ENCODE measurements at places on chromosomes 4 and X.

DNA sequence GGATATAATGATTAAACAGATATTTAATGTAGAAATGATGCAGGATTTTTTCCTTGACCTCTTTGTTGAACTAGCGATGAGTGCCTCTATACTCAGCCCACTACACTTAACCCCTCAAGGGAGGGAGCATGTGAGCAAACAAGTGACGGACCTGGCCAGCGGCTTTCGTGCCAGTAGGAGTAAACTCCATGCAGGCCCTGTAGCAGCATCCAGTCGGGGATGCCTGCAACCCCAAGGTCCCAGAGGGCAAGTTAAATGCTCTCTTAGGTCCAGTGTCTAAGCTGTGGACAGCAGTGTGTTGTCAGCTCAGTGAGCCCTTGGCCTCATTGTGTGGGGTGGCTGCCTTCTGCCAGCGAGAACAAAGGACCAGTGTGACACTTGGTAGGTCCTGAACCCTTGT lies 708.7 kb downstream of the TECRL start:
- DNase-seq: no peak

DNA sequence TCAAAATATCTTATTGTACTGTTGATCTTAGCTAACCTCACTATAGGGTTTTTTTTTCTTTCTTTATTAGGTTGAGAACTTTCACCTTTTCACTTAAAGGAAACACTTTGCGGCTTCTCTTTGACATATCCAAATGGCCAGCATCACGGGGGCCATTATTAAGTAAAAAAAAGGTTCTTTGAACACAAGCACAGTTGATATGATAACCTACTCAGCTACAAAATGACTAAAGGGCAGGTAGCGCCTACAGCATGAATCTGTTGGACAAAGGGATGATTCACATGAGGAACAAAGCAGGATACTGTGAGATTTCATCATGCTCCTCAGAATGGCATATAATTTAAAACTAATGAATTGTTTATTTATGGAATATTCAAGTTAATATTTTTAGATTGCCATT lies 119.6 kb downstream of the CCSER1 start:
- no peak for DNase-seq

DNA sequence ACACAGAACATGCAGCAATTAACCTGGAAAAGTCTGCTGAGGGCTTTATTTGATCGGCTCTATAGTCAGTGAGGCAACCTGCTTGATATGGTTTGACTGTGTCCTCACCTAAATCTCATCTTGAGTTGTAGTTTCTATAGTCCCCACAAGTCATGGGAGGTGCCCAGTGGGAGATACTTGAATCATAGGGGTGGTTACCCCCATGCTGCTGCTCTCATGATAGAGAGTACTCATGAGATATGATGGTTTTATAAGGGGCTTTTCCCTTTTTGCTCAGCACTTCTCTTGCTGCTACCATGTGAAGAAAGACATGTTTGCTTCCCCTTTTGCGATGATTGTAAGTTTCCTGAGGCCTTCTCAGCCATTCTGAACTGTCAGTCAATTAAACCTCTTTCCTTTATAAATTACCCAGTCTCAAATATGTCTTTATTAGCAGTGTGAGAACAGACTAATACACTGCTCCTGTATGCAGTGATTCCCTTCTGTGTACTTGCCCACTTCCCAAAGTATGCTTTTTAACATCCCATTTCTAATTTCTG lies 78.2 kb downstream of the NPFFR2 start:
- DNase-seq: no peak

- no peak for DNase-seq
Observed at GRCh38 chr4:21011106-21011505, 310.8 kb downstream of the PACRGL start.

GRCh38 chrX:46311581-46312120 lies 233.6 kb downstream of the ZNF674 start:
- no peak for DNase-seq

- peak; percentile 72 for DNase-seq
Observed at GRCh38 chr4:139656614-139657486, 8.8 kb upstream of the MGST2 start.

DNA sequence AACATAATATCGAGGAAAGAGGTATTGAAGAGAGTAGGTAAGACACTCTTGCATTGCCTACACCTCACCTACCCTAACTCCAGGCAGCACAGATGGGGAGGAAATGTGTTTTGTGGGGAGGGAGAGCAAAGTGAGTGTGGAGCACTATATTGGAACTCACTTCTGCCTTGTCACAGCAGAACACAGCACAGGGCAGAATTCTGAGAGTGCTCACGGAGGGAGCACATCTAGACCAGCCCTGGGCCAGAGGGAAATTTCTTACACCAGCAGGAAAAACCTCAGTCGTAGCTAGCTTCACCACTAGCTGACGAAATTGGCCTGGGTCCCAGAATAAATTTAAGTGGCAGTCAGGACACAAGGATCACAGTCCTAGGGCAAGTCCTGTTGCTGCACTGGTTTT lies 517.3 kb downstream of the TMA16 start:
- no peak for DNase-seq

GRCh38 chr4:67500373-67500772 lies 44.9 kb downstream of the CENPC start:
- DNase-seq: no peak

DNA sequence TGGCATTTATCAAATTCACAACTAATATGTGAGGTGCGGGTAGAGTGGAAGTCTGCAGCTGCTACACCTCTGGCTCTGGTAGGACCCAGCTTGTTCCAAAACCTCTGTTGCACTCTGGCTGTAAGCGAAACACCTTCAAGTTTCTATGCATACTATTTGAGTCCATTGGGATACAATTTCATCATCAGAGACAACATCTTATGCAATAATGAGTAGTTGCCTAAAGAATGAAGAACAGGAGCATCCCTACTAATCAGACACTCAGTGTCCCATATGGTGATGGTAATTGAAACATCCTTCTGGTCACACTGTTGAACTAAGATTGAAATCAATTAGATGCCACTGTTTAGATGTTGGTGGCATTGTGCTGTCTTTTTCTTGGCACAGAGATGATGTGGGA lies 178.4 kb downstream of the MGST2 start:
- DNase-seq: no peak

DNA sequence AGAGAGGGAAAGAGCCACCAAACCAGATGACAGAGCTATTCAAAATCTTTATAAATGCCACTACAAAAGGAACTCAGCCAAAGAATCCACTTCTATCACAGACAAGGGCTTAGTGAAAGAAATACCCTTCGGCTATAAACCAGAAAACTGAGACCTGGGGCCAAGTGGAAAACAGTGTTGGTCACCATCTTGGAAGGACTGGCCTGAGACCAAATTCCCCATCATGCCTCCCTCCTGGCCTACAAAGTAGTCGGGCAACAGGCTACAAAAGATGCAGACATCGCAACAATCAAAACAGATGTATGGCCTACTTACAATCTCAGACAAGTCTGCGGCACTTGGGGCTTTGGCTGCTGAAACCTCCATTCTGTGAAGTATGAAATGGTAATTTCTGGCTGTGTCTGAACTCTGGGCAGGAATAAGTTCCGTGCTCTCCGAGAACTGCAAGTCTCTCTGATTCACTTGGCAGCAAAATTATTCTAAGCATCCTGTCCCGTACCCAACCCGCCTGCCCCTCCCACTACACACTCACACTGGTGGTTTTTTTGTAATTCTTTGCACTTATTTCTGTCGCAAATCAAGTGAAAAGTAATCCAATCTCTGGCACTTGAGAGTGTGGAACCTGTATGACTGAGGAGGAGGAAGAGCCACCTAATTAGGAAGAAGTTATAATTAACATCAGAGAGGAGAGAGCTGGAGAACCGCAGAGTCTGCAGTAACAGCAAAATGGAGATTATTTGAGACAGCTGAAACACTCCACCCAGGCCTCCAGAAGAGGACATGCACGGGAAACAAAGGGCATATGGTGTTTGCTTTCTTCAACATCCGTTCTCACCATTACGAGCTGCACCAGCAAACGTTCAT lies 87.8 kb downstream of the SH3KBP1 start:
- peak; percentile 39 for DNase-seq

DNA sequence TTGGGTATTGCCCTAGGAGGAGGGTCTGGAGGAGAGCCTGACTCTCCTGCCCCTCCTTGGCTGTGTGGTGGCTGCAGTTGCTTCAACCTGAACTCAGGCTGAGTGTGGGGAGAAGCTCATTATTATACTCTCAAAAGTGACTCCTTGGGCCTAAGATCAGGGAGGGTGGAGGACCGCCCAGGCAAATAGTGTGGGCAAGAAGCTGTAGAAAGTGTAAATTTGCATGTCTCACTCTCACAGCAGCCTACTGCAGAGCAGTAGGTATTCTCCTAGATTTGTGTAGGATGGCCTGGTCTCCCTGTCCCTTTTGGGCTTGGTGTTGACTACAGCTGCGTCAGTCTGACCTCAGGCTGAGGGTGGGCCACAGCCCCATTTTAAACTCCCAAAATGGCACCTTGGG lies 156.1 kb downstream of the ZNF330 start:
- DNase-seq: no peak

GRCh38 chrX:105190252-105190853 lies 30.1 kb downstream of the TEX13A start:
- peak; percentile 8 for DNase-seq

Data from AG08396 (cell line).